Stimulated activated CD8-positive, alpha-beta memory T cell treated with anti-CD3 and anti-CD28 coated beads, Interleukin-12 subunit alpha, Interleukin-12 subunit beta, amount 100 ng/mL, for 1 hour (primary cell): ENCODE measurements at places on chromosomes 12 and 14.
A peak's percentile ranks its signal among the peaks of the same experiment; 100 is the strongest.

DNA sequence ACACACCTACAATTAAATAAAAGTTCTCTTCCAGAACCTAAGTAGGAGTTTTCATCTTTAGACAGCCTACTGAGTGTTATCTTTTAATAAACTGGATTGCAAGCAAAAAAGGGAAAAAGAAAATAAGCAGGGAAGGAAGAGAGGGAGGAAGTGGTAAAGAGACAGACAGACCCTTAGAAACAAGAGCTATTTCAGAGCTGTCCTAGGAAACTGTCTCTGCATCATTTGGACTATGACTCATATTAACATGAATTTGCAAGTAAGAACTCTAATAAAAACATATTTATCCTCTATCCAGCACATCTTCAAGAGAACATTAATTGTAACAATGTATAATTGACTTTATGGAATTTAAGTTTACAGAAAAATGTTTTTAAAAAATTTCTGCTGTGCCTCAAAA is 438.8 kb upstream of the USP15 start:
- DNase-seq: no peak

DNA sequence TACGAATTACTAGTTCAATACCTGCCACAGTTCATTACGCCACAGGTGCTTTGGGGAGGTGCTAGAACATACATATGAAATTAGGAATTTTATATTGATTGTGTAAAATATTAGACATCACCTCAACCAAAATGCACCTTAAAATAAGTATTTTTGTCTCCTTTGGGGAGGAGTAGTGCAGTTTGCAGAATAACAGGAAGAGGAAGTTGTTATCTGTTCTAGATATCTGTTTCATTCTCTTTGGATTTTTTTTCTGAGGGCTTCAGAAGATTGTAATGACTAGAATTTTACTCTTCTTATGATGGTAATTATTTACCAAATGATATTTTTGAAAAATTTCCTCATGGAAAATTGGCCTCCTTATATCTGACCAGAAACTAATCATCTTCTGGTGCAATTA is 9.9 kb upstream of the GYS2 start:
- no peak for DNase-seq

DNA sequence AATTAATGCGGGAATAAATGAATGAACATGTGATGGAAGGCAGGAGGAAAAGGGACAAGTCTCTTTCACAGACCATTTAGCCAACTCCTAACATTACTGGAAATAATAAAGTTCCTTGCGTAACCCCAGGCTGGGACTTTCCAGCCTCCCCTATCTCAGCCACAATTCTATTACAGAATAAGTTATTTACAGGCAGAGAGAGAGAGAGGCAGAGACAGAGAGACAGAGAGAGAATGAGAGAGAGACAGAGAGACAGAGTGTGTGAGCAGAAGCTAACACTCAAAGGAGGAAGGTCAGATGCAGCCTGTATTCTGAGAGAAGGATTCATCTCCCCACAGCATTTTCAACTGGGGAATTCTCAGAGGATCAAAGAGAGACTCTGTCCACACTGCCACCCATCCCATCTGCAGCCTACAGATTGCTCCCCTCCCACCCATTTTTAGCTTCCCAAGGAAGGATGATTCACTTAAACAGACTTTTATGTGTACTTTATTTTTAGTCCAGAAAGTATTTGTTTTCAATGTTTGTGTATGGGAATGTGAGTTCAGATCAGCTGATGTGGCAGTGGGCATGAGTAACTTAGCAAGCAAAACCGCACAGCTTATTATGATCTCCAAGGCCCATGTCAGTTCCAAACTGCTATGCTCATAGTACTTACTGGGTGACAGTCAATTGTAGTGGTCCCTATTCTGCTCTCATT is 165.7 kb downstream of the CAND1 start:
- no peak for DNase-seq

- DNase-seq: peak; percentile 83
These were observed 16.9 kb downstream of the ASB2 start for GRCh38 chr14:93959239-93960107.

GRCh38 chr14:68627868-68628604 is 164.8 kb downstream of the ZFP36L1 start:
- DNase-seq: peak; percentile 42

DNA sequence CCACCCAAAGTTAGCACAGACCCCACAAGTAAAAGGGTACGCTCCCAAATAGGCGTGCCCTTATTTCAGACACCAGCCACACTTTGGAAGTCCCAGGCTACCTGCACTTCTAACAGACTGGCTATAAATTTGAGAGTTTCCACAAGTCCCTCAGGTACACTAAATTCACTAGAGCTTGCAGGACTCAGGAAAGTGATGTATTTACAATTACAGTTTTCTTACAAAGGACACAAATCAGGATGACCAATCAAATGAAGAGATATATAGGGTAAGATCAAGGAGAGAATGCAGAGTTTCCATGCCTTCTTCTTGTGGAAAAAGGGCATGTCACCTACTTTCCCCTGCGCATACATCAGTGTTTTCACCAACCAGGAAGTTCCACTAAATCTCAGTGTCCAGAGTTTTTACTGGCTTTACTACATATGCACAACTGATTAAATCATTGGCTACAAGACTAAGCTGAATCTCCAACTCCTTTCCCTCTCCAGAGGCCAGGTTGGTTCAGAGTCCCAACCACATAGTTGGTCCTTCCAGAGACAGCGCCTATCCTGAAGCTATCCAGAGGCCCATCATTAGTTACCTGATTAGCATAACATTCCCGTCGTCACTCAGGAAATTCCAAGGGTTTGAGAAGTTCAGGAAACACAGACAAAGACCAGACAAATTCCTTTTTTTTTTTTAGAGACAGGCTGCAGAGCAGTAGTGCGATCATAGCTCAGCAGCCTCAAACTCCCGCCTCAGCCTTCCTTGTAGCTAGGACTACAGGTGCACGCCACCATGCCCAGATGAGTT is 84.2 kb downstream of the DENND5B start:
- no peak for DNase-seq

- no peak for DNase-seq
These were observed 868.8 kb upstream of the TMEM132C start for GRCh38 chr12:127398016-127398710.

DNA sequence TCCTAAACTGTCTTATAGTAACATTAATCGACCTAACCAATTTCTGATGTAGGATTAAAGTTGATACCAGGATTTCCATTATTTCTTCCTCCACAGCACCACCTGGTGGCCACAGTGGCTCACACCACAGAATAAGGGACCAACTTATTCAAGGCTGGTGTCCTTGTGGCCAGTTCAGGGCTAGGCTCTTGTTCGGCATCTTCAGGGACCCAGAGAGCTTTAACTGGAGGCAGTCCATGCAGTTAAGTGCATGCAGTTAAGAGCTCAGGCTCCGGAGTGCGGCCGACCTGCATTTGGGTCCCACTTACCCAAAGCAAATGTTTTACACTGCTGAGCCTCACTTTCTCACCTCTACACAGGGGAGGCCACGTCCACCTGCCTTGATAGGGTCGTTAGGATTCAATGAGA is 42.0 kb upstream of the GPR68 start:
- peak; percentile 77 for DNase-seq

DNA sequence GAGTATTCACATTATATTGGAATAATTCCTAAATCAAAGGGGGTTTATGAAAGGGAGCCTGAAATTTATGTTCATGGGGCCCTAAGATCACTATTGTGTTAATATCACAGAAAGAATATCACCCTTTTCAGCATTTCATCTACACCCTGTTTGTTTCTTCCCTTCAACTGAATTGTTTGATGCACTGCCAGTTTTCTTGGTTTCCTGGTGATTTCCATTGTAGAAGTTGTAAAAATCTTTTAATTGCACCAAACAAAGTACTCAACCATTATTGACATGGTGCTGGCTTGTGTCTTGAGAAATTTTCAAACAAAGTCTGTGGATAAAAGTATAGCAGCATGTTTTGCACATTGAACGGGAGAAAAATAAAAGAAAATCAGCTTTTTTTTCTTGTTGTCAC is 154.8 kb upstream of the PRKD1 start:
- DNase-seq: no peak

DNA sequence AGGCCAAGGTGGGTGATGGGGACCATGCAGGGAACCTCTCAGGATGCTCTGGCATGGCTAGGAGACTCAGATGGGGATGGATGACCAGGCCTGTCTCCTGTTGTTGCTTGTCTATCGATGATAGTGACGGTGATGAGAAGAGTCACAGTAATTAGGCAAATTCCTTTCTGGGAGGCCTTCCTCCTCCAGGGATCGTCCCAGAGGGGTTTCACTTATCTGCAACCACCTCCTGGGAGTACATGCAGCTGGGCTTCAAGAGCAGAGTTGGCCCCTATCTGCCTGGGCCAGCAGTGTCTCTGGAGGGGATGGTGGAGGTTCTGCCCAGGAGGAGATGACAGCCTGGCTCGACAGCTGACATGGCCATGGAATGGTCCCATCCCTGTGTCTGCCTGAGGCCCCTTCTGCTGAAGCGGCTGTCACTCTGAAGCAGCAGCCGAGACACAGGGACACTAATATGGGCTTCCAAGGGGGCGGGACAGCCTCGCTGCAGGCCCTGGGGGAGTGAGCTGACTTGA is 27.5 kb upstream of the OAS1 start:
- no peak for DNase-seq

DNA sequence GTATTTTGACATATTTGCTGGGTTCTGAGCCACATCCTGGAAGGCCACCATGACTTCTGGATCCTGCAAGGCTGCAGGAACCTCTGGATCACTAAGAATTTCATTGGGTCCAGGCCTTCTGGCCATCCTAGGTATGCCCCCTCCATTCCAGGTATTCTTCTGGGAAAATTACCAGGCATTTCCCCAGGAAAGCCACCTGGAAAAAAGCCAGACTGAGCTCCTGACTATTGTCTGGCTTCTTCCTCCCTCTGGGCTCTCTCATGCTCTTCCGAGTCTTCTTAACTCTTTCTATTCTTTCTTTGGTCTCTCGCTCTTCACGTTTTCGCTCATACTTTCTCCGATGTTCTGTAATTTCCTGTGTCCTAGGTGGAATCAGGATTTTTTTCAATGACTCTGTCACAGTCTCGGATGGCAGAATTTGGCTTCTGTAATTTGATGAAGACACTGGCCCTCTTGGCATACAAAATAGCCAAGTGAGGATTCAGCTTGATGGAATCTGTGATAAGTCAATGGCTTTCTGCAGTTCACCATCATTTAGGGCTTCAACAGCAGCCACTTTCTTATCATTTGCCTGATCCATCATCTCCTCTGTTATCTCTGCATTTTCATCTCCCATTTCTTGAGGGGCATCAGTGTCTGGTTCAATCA is 42.6 kb downstream of the ATP23 start:
- DNase-seq: no peak

GRCh38 chr14:90388437-90388836 is 8.4 kb upstream of the CALM1 start:
- no peak for DNase-seq

- no peak for DNase-seq
These were observed 100.0 kb downstream of the ARF6 start for GRCh38 chr14:49992901-49993339.

GRCh38 chr12:69068448-69068847 is 135.5 kb upstream of the CPM start:
- DNase-seq: no peak

DNA sequence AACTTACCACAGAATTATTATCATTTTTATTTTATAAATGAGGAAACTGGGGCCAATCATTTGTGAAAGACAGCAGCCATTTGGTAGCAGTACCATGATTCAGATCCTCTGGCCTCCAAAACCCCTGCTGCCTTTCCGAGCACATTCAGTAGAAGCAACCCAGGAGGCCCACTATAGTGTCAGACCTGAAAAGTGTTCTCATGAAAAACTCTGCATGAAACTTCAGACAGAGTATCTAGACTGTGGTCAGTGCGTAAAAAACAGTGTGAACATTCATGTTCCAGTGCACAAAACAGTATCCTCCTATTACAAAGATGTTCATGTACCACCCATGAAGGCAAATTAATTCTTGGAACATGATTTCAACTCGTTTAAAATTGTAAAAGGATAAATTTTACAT is 112.0 kb downstream of the EPS8 start:
- no peak for DNase-seq

DNA sequence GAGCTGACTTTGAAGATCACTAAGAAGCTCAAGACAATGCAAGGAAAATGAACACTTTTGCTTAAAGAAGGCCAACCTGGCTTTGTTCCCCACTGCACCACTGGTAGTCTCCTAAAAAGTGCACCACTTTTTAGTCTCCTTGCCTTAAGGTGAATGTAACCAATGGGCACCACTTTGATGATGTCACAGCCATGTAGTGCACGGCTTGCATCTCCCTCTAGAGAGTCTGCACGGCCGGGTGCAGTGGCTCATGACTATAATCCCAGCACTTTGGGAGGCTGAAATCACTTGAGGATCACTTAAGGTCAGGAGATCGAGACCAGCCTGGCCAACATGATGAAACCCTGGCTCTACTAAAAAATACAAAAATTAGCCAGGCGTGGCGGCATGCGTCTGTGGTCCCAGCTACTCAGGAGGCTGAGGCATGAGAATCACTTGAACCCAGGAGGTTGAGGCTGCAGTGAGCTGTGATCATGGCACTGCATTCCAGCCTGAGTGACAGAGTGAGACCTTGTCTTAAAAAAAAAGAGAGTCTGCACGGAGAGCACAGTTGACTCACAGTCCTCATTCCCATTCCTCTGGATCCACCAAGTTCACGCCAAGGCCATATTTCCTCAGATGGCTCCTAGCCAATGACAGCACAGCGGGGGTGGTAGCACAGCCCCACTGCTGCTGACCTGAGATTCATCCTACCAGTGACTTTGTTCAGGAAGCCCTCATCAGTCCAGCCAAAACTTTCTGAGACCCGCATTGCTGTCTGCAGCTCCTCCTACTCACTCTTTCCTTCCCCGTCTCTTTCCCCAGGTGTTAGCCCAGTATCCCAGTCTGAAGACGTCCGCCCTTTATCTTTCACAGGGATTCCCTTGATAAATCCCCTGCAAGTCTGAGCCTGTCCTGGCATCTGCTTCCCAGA is 16.5 kb upstream of the IFT81 start:
- DNase-seq: no peak

GRCh38 chr12:52813885-52814709 is at the start of gene KRT4:
KRT4 (minus strand) TSS chr12:52814116; CDS start chr12:52814058, 58 bp downstream.
- no peak for DNase-seq

DNA sequence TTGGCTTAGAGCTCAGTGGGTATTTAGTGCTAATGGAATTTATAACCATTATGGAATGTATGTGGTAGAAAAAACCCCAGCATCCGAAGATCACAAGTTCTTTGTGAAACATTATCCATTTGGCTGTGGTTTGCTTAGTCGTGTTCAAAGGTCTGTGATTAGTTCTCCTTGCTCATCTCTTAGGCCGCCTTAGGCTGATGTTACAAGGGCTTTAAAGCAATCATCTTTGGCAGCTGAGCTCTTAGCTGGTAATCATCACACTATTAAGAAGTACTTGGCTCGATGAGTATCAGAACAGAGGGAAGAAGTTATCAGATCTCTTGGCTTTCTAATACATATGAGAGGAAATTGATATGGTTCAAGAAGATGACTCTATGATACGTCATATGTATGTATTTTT is 124.1 kb upstream of the E2F7 start:
- DNase-seq: no peak

DNA sequence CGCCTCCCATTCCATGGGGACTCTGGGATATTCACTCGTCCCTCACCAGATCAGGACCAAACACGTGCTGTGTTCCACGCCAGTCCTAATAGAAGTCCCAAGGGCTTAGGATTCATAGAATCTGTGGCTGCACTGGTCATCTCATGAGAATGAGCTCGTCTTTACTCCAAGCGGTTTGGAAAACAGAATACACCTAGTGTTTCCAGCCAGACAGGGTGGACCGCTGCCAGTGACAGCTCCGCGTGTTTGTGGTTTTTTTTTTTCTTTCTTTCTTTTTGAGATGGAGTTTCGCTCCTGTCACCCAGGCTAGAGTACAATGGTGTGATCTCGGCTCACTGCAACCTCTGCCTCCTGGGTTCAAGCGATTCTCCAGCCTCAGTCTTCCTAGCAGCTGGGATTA is 75.1 kb downstream of the GLT1D1 start:
- DNase-seq: no peak
